Stimulated activated CD4-positive, alpha-beta T cell treated with anti-CD3 and anti-CD28 coated beads, TNF-alpha, amount 100 ng/mL, for 48 hours (primary cell): ENCODE measurements at places on chromosomes 16 and 17.

GRCh38 chr17:58083491-58084316 is 485 bp downstream of the DYNLL2 start:
- DNase-seq: peak; percentile 42

GRCh38 chr17:1621273-1621954 is 7.2 kb downstream of the SLC43A2 start:
- DNase-seq: no peak

GRCh38 chr17:62032480-62032879 is 32.6 kb downstream of the MED13 start:
- DNase-seq: no peak

DNA sequence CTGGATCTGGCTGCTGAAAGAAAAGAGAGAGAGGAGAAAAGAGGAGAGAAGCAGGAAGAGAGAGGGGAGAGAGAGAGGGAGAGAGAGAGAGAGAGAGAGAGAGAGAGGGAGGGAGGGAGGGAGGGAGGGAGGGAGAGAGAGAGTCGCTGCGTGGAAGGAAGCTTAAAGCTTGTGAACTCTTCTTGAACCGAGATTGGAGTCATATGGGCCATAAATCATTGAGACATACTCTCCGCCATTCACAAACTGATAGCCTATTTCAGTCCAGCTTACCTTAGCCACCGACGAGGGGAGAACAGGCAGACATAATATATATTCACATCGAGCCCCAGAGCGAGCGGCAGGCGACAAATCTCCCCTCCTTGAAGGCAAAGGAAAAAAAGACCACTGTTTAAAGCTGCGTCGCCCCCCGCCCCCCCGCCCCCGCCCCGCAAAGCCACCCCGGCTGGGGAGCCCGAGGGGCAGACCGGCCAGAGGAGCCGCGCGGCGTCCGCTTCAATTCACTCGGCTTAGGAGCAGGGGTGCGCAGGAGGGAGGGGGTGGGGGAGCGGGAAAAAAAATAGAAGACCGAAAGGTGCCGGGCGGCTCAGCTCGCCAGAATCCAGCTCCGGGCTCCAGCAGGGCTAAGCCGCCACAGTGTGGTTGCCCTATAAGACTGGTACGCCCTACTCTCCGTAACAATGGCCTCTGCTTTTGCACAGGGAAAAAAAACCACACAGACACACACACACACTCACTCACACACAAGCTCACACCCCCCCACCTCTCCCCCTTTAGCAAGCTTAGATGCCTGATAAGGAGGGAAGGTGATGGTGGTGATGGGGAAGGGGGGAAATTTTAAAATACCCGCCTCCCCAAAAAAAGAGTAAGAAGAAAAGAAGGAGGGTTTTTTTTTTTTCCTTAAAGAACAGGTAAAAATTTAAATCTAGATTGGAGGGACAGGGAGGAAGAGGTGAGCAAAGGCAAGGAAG is 10.6 kb upstream of the HOXB2 start:
- no peak for DNase-seq

DNA sequence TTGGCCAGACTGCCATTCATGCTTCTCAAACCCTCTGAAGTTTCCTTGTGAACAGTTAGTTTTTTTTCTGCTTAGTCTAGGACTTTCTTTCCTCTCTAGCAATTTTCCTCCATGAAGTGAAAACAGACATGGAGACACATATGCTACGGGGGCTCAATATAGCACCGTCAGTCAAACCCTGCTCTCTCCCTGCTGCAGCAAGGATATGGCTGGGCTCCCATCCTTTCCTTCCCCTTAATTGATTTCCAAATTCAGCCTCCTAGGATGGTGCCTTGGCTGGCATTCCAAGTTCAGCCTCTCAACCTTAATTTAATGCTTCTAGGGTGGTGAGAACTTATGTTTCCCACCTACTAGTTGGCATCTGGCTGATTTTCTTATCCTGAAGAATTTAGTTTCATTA is 436.7 kb downstream of the NPIPA7 start:
- DNase-seq: no peak

DNA sequence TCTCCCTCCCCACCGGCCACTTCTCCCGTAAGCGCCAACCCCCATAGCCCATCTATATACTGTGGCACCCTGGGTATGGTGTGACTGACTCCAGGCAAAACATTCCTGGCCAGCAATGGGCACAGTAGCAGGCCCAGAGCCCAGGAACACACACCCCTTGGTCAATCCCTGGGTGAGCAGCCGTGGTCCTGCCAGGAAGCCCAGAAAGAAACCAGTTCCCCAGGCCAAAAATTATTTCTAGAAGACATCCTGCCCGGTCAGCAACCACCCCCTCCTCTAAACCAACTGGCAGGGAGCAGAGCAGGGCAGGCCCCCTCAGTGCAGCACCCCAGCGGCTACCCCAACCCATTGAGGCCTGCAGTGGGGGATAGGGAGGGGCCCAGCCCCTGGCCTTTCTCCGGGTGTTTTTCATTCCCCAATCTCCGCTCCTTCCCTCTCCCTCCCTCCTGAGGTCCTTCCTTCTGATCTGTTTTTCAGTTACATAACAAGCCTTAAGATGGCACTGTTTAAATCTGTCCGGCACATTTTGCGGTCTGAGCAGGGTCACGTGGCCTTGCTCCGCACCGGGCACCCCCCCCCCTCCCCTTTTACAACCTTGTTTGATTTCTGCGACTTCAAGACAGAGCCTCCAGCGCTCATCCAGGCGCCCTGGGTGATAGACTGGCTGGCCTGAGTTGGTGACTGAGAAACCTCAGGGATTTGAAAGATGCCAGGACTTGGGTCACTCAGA is 2.0 kb downstream of the NPTX1 start:
- no peak for DNase-seq

GRCh38 chr17:74552037-74552436 is 6.1 kb upstream of the CD300C start:
- DNase-seq: no peak

GRCh38 chr16:67718668-67719047 is 458 bp downstream of the GFOD2 start:
- no peak for DNase-seq

DNA sequence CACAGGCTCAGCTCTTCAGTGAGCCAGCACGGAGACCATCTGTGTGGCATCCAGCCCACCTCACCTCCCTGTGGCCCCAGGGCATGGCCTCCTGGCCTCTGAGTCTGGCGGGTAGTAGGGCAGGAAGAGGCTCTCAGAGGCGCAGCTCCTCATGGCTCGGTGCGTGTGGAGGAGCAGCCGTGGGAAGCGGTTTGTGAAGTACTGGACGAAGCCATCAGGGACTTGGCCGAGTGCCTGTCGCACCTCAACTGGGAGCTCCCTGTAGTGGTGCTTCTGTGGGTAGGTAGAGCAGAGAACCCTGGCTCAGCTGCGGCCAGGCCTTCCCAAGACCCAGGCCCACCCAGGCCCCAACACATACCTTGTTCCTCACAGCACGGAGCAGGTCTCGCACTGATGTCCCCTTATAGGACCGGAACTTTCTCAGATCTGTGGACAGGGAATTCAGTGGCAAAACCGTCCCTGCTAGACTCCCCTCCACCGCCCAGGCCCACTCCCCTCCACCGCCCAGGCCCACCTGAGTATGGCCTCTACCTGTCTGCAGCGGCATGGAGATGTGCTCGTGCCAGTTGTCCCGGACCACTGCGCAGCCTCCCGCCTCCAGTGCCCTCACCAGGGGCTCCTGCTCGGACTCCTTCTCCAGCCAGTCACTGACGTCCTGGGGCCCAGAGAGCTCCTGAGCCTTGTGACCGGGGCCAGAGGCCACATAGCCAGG is 12.2 kb downstream of the PLK1 start:
- DNase-seq: no peak

DNA sequence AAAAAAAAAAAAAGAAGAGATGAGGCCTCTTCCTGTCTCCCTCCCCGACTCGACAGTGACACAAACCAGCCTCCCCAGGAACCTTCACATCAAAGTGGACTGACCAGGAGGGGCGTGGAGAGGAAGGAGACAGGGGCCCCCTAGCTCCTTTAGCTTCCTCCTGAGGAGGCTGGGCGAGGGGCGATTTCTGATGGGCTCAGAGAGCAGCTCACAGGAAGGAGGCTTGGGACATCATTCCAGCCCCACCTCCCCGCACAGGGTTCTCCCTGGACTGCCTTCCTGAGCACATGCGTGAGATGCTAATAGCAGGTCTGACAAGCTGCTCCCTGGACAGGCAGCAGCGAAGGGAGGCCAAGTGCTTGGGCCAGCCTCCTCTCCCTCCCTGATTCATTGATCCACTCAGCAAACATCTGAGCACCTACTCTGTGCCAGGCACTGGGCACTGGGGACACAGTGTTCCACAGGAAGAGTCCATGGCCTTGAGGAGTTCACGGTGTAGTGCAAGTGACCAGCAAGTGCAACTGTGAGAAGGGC is 14.4 kb upstream of the DOK4 start:
- no peak for DNase-seq

GRCh38 chr17:38883592-38884526 is 14.0 kb downstream of the LASP1 start:
- DNase-seq: no peak

DNA sequence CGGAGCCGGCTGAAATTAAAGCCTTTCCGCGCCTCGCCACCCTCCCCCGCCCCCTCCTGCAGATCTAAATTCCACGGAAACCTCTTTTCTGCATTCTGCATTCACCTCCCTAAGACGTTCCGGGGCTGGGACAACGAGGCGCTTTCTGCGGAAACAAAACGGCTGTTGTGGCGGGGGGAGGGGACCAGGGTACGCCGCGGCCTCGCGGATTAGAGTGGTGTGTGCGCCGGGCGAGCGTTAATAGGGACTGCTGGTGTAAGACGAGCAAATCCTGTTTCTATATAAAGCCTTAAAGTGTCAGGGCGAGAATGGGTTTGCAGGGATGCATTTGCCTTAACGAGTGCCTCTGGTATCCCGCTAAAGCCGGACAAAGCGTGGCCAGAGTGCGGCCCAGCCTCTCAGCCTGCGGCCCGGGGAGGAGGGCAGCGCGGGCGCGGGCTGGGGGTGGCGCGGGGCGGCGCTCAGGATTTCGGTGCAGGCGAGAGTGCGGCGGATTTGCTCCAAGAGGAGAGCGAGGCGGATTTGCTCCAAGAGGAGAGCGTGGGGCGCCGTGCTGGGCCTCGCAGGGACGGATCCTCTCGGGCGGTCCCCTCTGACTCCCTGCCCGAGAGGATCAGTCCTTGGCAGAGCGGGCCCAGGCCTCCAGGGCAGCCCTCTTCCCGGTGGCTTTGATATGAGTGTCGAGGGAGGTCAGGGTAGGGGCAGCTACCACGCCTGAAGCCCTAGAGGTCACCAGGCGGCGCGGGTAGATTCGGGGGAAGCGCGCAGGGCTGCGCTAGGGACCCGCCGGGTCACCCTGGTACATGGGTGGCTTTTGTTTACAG is 5.1 kb downstream of the BAHCC1 start:
- no peak for DNase-seq

DNA sequence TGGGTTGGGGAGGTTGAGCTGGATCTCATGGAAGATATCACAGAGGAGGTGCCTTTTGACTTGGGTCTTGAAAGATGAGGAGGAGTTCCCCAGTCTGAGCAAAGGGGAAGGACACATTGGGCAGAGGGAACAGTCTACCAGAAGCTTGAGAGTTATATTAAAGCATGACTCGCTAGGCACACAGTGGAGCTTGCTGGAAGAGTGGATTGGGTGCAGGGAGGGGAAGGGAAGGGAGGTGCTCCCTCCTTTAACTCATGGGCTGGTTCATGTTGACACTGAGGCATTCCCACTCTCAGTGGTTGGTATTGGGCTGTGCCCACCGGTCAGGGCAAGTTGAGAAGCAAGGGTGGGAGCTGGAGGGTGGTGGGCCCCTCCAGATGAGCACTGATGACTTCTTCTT is 5.9 kb downstream of the TMEM98 start:
- DNase-seq: no peak

GRCh38 chr16:57132470-57132869 is 40.1 kb downstream of the CPNE2 start:
- no peak for DNase-seq

DNA sequence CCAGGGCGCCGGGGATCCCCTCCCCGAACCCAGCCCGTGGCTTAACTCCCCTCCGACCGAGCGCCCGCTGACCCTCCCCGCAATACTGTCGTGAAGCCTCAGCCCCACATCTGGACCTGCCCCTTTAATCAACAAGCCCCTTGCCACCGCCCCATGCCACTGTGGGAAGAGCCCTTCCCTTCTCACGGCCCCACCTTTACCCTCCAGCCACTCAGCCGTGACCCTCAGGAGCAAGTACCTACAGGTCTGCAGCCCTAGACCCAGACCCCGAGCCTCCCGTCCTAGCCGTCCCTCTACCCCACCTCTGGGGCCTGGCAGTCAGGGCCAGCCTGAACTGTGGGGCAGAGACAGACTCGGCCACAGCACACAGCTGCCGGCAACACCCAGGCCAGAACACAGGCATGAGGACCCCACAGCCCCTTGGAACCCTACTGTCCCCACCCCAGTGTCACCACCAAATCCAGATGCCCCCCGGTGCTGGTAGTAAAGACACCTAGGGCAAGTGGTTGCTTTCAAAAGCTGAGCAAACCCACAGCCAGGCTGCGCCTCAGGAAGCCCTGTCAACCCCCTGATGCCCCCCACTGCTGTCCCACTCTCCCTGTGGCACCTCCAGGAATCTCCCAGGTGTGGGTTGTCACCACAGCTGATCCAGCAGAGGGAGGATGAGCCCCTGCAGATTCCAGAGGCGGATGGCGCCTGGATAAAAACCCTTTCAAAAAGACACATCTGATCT is 1.4 kb downstream of the NXPH3 start:
- DNase-seq: no peak

DNA sequence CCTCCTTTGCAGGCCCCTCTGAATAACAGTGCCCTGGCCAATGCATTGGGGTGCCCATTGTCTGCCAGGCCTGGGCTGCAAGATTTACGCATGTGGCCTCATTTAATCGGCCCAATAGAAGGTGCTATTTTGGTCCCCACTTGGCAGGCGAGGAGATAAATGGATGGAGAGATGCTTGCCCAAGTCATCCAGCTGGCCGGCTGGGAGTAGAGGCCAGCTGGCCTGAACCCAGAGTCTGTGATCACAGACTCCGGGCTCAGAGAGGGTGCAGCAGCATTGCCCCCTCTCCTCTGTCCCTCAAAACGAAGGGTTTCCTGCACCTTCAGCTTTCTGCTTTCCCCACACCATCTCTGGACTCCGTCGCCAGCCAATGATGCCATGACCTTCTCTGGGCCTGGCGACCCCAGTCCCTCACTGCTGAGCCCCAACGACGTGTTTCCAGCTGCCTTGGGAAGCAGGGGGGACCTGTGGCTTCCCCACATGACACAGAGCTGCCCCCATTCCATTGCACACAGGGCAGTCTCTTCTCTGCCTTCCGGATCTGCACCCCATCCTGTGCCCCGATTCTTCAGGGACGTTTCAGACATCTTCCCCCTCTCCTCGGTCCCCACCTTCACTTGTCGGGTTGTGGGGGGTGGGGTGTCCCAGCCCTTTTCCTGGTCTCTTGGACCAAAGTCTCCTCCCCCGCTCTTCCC is 3.5 kb upstream of the ADGRG1 start:
- DNase-seq: no peak

- DNase-seq: no peak
Measured at GRCh38 chr16:21656795-21657768, 4.7 kb upstream of the IGSF6 start.

DNA sequence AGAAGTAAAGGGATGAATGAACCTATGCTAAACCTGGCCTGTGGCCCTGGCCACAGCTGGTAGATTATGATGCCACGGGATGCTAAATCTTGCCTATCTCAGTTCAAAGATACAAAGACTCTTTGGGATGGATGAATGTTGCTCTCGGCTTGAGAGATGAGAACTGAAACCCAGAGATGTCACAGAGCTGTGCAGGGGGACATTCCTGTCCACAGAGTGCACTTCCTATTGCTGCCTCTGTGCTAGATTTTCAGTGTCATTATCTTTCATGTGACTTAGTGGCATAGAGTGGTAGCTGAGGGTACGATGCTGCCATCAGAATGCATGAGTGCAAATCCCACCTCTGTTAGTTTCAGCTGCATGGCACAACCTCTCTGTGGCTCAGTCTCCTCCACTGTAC is 2.3 kb upstream of the MT1M start:
- DNase-seq: no peak
